Skin of body (tissue), 3 donors: ENCODE measurements at places on chromosomes 1 and 21. TPM values are rescaled to one million over a fixed set of nuclear protein-coding genes. Genes with fewer than 3 reads are reported as not detected.

The AQP10 gene
- total RNA-seq: 0.20 TPM

The BNIPL gene
- total RNA-seq: 37.0 TPM

DNA sequence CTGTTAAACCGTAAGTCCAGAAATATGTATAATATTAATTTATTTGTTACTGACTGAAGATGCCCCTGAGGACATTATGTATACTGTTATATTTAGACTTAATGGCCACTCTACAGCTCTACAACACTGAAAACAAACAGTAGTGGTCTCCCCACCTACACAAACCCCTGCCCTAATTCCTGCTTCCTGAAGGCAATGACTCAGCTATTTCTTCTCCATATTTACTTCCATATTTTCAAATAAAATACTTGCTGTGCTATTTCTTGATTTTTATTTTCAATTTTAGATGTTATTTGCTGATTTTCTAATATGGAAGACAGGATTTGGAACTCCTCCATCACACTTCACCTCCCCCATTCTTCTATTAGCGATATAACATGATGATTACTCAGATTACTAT lies 97.6 kb downstream of the PCNX2 start:
- no peak for DNase-seq

The PAX7 gene
- total RNA-seq: 1.4 TPM

The XCL2 gene
- total RNA-seq: not detected

GRCh38 chr1:58764294-58764978 lies 19.4 kb downstream of the JUN start:
- no peak for DNase-seq

DNA sequence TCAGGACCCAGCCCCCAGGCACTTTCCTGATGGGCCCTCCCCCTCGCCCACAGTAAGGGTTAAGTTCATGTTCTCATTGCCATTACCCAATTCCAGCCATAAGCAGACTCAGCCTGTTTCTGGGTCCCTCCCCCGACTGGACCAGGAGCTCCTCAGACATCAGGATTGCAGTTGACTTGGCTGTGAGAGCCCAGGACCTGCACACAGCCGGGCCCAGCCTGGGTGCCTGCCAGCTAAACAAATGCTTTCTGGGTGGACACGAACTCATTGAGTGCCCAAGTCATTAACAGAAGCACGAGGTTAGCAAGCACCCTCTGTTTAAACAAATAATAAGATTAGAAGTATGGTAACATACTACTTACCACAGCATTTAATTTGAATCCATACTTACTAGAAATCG lies 147.9 kb upstream of the POU3F1 start:
- no peak for DNase-seq

The MR1 gene
- total RNA-seq: 9.6 TPM

- no peak for DNase-seq
These were observed 71.1 kb downstream of the NPHP4 start for GRCh38 chr1:5921129-5921528.

- DNase-seq: no peak
These were observed 1.7 kb downstream of the SNAP47 start for GRCh38 chr1:227736814-227737432.

The CFAP74 gene
- total RNA-seq: 0.49 TPM

The ADGRL4 gene
- 17.8 TPM for total RNA-seq

DNA sequence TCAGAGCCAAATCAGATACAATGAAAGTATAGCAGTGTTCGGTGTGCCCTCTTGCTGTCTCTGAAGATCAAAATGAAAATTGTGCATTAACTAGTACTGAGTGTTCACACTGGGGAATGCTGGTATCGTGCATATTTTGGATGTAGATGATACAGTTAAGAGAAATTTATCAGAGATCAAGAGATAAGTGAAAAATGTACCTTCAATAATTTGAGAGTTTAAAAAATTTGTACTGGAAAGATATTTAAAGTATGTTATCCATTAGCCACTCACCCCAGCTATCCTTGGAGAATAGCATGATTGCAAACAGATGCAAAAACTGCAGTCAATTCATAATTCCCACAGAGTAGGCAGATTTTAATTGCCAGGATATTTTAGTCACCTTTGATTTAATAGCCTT lies 56.4 kb downstream of the GREM2 start:
- no peak for DNase-seq

DNA sequence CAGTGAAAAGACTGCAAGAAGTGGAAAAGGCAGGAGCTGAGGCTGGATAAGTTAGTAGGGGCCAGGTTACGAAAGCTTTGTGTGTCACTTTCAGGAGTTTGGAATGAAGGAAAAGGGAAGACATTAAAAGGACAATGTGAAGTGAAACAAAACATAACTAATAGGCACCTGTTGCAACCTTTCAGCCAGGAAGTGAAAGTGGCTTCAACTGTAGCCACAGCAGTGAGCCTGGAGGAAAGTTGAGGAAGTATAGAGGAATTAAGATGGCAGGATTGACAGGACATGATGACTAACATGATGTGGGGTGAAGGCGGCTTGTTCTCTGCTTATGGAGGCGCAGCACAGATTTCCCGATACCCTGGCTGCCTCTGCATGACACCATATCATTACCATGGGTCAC lies 68.9 kb downstream of the C4BPA start:
- DNase-seq: no peak

The ETV3 gene
- 40.2 TPM for total RNA-seq

- DNase-seq: no peak
These were observed 69.8 kb downstream of the KCNT2 start for GRCh38 chr1:196538473-196538872.

- no peak for DNase-seq
These were observed 111.3 kb downstream of the ADSS2 start for GRCh38 chr1:244340396-244340795.

The DMBX1 gene
- not detected for total RNA-seq

The CHI3L2 gene
- 5.5 TPM for total RNA-seq

DNA sequence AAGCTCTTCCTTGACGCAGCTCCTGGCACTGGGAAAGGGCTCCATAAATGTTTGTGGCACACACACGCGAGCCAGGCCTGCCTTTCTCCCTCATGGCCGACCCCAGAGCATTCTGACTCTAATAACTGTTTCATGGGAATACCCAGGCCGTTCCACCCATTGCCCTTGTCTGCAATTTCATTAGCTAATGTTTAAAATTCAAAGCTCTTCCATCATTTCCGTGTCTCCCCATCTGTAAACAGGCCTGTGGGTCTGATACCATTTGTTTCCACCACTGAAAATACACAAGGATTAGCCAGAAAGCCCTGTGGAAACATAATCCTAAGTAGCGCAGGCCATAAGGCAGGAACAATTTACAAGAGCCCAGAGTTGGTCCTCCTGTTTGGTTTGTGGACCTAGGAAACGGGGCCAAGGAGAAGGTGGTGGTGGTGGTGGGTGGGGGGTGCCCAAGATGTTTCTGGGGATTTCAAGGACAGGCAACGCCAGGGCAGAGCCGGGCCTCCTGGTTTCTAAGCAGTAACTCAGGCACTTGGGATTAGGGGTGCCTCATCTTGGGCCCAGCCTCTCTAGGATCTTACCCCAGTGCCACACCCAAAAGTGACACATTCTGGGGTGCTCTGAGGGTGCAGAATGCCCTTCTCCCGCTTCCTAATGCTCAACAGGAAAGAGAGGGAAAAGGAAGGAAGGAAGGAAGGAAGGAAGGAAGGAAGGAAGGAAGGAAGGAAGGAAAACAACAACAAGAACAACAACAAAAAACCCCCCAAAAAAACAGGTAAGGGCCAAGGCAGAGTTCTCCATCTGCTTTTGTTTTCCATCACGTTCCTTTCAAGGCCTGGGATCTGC lies 79.4 kb downstream of the SSBP3 start:
- no peak for DNase-seq

The UBXN11 gene
- total RNA-seq: 8.2 TPM

- DNase-seq: no peak
These were observed 9.3 kb upstream of the SRARP start for GRCh38 chr1:15994590-15995351.

- DNase-seq: no peak
These were observed 15.7 kb upstream of the ACBD3 start for GRCh38 chr1:226202246-226202645.

The VWA1 gene
- total RNA-seq: 8.6 TPM
